ENCODE measurements at places on chromosomes 7 and 10.

DNA sequence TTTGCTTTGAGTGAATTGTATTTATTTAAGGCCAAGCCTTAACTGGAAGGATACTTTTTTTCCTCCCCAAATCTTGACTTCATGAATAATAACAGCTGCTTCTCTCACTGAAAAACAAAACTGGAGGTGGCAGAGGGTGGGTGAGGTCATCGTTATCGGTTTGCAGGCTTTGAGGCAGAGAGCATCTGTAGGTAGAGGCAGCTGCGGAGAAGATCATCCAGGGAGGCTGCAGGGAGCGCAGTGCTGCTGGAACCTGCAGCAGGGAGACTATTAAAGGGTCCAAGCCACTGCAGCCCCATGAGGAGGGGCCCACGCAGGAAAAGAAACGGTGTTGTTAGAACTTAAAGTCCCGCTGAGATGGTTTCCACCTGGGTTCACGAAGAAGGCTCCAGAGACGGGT is 112.1 kb upstream of the SDK1 start:
- no peak for DNase-seq

DNA sequence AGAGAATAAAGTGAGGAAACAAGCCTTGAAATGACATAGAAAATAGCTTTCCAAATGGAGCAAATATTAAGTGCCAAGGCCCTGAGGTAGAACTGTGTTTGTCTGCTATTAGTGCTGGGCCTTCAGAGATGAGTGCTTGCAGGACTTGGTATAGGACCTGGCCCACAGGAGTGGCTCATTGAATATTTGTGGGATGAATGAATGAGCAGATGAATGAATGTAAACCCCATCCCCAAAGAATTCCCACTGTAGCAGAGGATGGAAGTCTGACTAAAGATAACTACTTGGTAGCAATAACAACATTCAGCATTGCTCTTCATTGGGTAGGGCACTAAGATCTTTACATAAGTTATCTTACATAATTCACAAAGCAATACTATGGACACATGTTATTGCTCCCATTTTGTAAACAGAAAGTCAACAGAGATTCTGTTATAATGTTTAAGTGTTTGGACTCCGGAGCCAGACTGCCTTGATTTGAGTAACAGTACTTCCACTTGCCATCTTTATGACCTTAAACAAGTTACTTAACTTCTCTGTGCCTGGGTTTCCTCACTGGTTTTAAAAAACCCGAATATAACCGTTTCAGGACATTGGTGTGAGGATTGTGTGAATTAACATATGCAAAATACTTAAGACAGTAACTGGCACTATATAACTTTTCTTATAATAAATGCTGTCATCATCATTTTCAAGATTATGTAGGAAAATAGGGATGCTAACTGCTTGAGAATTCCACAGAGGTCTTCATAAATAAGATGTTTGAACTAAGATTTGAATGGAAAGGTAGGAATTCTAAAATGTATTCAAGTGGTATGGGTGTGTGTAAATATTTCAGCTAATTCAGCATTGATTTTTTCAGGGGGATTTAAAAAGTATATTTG is 141.9 kb downstream of the PRKG1 start:
- no peak for DNase-seq

- no peak for DNase-seq
Observed at GRCh38 chr7:947391-948210, 6.9 kb downstream of the ADAP1 start.

- DNase-seq: no peak
Observed at GRCh38 chr7:117164620-117165019, 158.2 kb downstream of the WNT2 start.

DNA sequence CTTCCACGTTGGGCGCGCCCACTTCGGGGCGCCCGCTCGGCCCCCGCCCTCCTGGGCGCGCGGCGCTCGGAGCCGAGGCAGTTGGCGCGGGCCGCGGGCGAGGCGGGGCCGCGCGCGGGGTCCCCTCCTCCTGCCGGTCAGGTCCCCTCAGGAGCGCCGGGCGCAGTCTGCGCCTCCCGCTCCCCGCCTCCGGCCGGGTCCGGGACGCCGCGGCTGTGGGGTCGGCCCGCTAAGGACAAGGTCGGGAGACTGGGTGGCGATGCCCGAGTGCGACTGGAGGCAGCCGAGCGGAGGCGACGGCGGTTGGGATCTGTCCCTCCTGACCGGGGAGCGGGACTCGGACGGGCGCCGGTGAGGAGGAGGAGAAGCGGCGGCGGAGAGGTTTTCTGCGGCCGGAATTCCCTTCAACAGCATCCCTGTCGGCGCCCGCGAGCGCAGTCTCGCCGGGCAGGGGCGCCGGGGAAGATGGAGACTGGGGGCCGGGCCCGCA is at the start of gene ATRNL1:
Gene ATRNL1, plus strand, starts transcription at position 80 of the 490 bp plus-strand sequence. Its CDS starts 386 bp downstream, at position 466.
- no peak for DNase-seq

DNA sequence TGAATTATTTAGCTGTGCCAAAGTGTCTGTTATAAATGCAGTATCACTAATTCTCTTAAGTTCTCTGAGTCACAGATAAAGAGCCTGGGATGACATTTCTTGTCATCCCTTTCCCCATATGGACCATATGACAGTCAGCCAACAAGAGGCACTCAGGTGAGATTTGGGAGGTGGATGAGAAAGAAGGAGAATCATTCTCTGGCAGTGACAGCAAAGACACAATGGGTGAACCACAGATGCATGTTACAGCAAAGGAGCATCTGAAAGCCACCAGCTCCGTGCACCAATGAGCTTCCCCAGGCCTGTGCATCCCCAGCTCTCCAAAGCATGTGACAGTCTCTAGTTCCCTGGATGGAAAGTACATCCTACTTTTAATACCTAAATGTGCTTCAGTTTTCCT is 10.8 kb downstream of the GIMAP6 start:
- no peak for DNase-seq

GRCh38 chr10:114285961-114286441 is 46.9 kb downstream of the VWA2 start:
- DNase-seq: no peak

- no peak for DNase-seq
Observed at GRCh38 chr7:2926896-2927405, 82.8 kb upstream of the GNA12 start.

DNA sequence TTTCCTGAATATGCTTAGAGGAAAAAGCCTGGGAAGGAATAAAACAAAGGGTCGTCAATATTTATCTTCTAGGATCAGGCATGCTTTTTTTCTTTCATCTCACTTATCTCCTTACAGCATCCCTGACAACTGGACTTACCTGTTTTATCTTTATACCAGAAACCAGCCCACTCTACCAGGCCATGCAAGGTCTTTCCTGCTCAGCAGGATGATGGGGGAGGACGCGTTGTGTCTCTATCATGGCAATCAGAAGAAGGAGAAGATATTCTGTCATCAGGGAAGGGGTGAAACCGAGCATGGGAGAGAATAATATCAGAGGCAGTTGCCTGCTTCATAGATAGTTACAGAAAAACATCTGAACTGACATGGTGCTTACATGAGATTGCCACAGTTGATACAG is 445.6 kb downstream of the DPP6 start:
- DNase-seq: no peak

GRCh38 chr7:80830010-80830409 is 88.8 kb downstream of the SEMA3C start:
- DNase-seq: no peak

Measured in BJ (cell line).